Posterior cingulate gyrus (tissue), 11 donors: ENCODE measurements at places on chromosomes 4 and X.

- no peak for DNase-seq
These were observed 32.8 kb downstream of the ELOVL6 start for GRCh38 chr4:110165382-110166286.

DNA sequence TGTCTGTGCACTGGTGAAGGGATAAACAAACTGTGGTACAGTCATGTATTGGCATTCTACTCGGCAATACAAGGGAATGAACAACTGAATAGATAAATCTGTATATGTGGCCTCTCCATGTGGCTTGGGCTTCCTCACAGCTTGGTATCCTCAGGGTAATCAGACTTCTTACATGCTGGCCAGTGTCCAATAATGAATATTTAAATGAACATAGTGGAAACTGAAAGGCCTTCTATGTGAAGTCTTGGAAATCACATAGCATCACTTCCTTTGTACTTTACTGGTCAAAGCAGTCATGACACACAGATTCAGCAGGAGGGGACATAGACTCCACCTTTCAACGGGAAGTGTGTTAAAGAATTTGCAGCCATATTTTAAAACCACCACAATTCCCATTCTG is 33.4 kb upstream of the GPR101 start:
- no peak for DNase-seq

- no peak for DNase-seq
These were observed 18.1 kb downstream of the CD40LG start for GRCh38 chrX:136666088-136666487.

- no peak for DNase-seq
These were observed 105.2 kb upstream of the FGF16 start for GRCh38 chrX:77342004-77342403.

DNA sequence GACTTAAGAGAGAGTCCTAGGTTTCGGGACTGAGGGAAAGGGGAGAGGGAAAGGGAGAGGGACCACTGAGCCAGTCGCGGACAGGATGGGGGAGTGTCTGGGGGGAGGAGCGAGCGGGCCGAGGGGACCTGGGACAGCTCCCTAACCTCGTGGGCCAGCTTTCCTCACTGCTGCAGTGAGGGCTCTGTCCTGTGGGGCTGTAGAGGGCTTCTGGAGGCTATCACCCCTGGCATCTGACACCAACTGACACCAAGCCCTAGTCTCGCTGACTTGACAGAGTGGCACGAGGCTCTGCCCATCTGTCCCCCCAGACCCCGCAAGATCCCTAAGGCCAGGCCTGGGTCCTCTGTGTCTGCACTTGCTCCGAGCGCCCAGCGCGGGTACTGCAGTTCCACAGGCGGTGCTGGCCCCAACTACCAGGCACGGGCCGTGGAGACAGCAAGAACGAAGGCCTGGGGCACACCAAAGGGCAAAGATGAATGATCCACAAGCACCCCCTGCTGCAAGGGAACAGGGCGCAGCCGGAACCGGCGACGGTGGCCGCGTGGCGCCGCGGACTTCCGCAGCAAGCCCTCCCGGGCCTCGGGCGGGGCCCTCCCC is 465 bp downstream of the HAUS7 start:
- no peak for DNase-seq

DNA sequence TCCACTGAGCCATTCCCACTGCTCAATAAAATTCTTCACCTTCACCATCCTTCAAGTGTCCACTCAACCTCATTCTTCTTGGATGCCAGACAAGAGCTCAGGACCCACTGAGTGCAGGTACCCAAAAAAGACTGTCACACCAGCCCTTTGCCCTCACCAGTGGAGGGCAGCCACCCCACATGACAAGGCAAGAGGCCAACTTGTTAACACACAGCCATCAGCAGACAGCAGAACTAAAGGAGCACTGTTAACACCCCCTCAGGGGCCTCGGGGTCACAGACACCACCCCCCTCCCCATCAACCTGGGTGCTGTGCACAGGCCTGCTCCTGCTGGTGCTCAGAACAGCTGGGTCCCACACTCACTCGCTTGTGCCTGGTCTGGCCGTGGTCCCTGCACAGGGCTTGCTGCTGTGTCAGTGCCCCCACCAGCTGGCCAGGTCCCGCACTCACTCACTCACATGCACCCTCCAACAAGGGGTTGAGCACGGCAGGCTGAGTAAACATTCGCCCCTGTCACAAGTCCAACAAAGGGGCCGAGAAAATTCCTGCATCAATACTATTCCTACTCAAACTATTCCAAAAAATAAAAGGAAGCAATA is 54.1 kb downstream of the ATRX start:
- DNase-seq = no peak

GRCh38 chrX:115134382-115134781 is 54.8 kb upstream of the RBMXL3 start:
- DNase-seq = no peak

GRCh38 chrX:19593690-19594089 is 78.4 kb upstream of the MAP3K15 start:
- DNase-seq = no peak

- no peak for DNase-seq
These were observed 86.0 kb upstream of the TET2 start for GRCh38 chr4:105060628-105061027.

GRCh38 chr4:141870152-141870551 is 233.8 kb downstream of the IL15 start:
- no peak for DNase-seq

- DNase-seq = no peak
These were observed 20.5 kb upstream of the PRR32 start for GRCh38 chrX:126799059-126799458.

DNA sequence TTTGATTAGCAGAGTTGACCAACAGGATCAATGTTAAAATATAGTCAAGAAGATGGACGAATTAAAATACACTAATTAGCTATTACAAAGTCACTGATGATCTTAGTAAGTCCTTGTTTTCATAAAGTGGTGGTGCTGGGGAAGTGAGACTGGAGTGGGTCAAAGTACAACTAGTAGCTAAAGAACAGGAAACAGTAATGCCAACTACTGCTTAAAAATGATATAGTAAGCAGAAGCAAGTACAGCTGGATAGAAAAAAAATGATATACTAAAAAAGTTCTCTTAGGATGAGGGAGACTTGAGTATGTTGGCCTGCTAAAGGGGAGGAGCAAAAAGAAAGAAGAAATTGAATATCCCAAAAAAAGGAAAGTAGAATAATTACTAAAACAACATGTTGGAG is 580.8 kb upstream of the FTHL17 start:
- DNase-seq = no peak

DNA sequence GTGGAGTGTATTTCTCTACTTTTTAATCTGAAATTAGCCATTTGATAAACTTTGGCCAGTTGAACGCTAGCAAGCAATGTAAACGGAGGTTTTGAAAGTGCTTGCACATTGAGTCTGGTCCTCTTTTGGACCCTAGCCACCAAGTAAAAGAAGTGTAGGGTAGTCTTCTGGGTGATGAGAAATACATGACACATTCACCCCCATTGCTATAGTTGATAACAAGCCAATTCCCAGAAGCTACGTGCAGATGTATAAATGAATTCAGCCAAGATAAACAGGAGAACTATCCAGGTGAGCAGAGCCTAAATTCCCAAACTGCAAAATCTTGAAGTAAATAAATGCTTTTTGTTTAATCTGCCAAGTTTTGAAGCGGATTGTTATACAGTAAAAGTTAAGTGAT is 965.4 kb upstream of the GRIA3 start:
- DNase-seq = no peak

- no peak for DNase-seq
These were observed 259.1 kb upstream of the CPEB2 start for GRCh38 chr4:14743172-14743571.

- no peak for DNase-seq
These were observed 520.5 kb downstream of the GBA3 start for GRCh38 chr4:23213198-23213597.

DNA sequence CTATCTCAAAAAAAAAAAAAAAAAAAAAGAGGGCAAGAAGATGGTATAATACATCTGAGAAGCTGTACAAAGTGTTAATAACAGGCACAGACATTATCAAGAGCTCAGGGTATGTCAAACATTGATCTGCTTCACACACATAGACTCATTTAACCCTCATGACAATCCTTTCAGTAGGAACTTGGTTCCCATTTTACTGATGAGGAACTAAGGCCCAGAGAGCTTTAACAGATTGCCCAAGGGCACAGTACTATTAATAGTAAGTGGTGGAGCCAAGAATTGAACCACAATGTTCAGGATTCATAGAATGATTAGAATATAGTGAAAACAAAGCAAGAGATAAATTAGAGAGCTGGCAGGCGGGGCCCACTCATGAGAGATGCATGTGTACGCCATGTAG is 154.4 kb downstream of the EFHC2 start:
- no peak for DNase-seq

DNA sequence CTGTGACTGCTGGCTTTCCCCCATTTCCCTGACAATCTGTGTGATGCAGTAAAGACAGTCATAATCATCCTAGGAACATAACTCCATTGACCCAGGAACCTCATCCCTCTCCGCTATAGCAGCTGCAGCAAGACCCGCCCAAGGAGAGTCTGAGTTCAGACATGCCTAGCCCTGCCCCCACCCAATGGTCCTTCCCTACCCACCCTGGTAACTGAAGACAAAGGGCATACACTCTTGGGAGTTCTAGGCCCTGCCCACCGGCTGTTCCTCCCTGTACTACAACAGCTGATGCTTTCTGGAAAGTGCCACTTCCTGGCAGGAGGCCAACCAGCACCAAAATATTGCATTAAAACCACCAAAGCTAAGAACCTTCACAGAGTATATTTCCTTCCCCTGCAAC is 1035.6 kb downstream of the C4orf33 start:
- DNase-seq = no peak

- no peak for DNase-seq
These were observed 202.2 kb downstream of the RAPGEF2 start for GRCh38 chr4:159305129-159305528.

- DNase-seq = no peak
These were observed 111.9 kb upstream of the EDNRA start for GRCh38 chr4:147368948-147369347.

DNA sequence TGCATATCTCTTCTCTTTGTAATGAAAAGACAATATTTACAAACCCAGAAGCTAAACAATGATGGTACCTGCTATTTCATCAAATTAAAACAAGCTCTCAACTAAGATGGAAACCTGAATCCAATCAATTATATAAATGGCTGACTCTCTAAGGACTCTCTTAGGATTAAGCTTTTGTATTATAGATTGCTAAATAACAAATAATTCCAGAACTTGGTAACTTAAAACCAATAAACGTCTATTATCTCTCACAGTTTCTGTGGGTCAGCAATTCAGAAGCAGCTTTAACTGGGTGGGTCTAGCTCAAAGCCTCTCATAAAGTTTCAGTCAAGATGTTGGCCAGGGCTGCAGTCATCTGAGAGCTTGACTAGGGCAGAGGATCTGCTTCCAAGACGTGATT is 12.4 kb downstream of the PHKA2 start:
- no peak for DNase-seq

- DNase-seq = no peak
These were observed 340.4 kb downstream of the FSTL5 start for GRCh38 chr4:161823450-161823849.

GRCh38 chr4:22991576-22991975 is 298.8 kb downstream of the GBA3 start:
- no peak for DNase-seq

DNA sequence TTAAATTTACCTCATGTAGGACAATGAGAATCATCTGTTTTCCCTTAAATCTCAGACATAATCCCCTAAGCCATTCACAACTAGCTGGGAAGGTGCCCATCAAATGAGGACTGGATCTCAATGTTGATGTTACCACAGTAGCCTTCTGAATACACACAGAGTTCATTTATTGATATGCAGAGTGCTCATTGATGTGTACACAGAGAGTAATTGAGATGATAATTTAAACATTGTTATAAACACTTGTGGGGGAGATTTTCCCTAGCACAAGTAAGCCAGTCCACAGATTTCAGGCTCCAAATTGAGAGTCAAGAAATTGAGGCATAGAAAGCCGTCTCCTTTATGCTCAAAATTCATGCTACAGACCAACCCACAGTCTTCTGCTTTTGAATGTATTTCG is 273.4 kb upstream of the TRPC5 start:
- DNase-seq = no peak

GRCh38 chr4:109552237-109552636 is 7.8 kb upstream of the MCUB start:
- DNase-seq = no peak

DNA sequence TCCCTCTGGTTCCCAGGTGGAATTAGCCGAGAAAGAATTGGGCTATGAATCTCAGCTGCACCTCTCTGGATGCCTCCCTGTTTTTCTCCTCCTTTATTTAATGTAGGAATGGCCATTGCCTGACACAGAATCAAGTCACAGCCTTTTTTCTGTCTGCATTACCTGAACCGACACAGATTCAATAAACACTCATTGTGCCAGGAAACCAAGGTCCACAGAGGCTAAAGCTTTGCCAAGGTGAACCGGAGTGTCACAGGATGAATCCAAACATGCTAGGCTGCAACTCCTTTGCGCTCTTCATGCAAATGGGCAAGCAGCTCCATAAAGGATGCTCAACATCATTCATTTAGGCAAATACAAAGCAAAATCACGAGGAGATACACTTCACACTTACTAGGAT is 199.8 kb upstream of the AGTR2 start:
- no peak for DNase-seq

GRCh38 chr4:4182835-4183568 is 43.7 kb downstream of the OTOP1 start:
- DNase-seq = no peak

GRCh38 chrX:45765281-45765680 is 564.6 kb upstream of the DIPK2B start:
- no peak for DNase-seq

GRCh38 chr4:5592272-5592671 is 116.1 kb downstream of the EVC2 start:
- DNase-seq = no peak

DNA sequence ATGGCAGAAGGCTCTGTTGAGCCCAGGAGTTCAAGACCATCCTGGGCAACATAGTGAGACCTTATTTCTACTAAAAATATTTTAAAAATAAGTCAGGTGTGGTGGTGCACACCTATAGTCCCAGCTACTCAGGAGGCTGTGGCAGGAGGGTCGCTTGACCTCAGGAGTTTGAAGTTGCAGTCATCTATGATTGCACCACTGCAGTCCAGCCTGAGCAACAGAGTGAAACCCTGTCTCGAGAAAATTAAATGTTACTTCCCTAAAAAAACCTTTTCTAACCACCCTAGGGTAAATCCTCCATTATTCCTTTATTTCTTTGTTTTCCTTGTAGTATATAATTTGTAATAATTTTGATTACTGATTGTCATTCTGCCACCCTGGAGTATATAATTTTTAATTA is 7.9 kb downstream of the FAM200B start:
- no peak for DNase-seq

DNA sequence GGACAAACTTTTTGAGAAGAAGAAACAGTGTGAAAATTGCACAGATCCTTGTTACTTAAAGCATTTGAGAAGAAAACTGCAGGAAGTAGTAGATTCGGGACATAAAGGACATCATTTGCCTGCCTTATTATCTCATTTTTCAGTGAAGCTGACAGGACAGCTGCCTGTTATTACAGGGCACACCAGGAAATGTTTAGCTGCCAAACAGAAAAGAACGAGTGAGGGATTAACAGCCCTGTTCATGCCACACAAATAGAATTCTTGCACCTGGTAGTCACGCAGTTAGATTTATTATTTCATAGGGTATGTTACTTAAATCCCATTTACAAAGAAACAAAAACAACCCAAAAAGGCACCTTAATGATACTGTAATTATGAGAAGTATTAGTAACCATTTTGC is 100.6 kb downstream of the CHIC2 start:
- DNase-seq = no peak

- DNase-seq = no peak
These were observed 65.2 kb downstream of the AMMECR1 start for GRCh38 chrX:110252711-110253110.

GRCh38 chrX:152445926-152446325 is 5.2 kb downstream of the GABRA3 start:
- DNase-seq = no peak
